ENCODE measurements at places on chromosomes 11 and 22.

DNA sequence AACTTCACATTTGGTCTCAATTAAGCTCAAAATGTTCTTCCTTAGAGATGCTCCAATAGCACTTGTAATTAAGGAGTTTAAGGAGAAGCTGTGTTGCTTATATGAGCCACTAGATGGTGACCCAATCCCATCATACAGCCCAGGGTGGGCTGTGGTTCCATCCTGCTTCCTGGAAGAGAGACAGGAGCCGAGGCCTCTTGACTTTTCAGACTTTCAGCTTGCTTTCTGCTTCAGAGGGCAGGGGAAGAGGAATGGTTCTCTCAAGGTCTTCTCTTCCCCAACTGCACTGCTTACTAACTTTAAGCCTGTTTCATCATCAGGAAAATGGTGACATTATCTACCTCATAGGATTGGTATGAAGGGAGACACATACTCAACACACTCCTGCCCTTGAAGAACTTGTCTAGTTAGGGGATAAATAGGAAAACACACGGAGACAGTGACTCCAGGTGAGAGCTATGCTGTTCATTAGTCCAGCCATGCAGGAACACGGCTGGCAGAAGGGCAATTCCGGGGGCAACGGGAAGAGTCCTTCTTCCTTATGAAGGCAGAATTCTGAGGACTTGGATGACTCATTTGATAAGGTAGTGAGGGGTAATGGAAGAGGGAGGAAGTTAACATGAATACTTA, 20.1 kb downstream of the TMEM218 start:
- peak; percentile 30 for DNase-seq

DNA sequence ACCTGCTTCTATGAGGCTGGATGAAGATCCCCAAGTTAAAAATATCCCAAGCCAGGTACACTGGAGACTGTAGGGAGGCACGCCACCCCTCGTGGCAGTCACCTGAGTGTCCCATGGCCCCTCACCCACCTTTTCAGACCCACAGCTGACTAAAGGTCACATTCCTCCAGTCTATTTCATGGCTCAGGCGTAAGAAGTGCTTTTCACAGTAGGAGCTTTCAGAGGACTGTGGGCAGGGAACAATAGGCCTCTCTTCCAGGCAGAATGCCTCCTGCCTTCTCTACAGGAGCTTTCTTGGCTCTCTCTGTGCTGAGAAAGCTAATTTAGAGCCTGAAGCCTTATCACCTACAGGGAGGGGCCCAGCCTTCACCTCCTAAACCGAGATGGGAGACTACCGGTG, 73.8 kb downstream of the C11orf58 start:
- DNase-seq, result no peak

DNA sequence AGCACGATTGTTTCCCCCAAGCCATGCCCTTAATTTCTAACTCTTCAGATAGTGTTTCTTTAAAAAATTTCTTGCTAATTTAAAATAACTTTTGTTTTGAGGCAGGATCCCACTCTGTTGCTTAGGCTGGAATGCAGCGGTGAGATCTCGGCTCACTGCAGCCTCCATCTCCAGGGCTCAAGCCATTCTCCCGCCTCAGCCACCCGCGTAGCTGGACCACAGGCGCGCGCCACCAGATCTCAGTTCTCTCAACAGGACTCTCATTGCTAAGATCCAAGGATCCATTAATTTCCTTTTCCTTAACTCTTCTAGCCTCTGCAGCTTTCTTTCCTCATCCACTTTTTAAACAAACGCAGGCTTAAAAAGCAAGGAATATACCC, 327 bp upstream of the MED17 start:
- no peak for DNase-seq

DNA sequence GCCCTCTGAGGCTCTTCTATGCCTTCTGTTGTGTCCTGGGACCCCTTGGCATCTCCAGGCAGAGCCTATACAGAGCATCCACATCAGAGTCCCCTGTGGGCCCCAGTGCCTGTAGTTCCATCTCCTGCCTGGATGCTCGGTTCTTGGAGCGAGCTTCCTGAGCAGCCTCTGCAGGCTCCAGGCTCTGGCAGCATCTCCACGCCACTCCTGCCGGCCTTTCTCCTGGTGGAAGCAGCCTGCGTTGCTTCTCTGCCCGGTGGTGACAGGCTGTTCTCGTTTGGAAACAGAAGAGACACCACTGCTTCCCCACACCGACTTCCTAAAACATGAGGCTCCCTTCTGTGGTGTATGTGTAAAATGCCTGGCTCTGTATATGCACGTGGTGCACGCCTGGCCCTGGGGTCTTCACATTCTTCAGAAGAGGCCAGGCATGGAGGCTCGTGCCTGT, 52.8 kb downstream of the BCR start:
- peak; percentile 32 for DNase-seq

- no peak for DNase-seq
Observed at GRCh38 chr11:120807414-120808150, 216.3 kb upstream of the TBCEL start.

GRCh38 chr22:33051960-33052839, 6.0 kb downstream of the SYN3 start:
- no peak for DNase-seq

- no peak for DNase-seq
Observed at GRCh38 chr22:49627217-49628181, 200.2 kb downstream of the BRD1 start.

- DNase-seq, result no peak
Observed at GRCh38 chr11:76269247-76269646, 62.9 kb upstream of the WNT11 start.

DNA sequence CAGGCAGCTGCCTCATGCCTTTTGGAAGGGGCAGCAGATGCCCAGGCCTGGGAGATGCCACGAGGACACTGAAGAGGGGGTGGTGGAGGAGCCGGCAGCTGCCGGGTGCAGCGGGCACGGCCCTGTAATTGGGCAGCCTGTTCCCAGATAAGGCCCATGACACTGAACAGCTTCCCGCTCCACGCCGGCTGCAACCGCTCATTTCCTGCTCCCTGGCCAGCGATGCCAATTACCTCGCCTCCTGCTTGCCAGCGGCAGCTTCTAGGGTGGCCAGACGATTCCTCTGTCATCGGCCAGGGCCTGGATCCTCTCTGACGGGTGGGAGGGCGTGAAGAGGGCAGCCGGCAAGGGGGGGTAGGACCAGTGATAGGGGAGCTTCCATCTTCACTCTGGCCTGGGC, 22.8 kb downstream of the FLRT1 start:
- peak; percentile 28 for DNase-seq

- no peak for DNase-seq
Observed at GRCh38 chr11:133678191-133678590, 145.9 kb upstream of the OPCML start.

GRCh38 chr11:120649316-120649715, 137.8 kb downstream of the GRIK4 start:
- DNase-seq, result no peak

DNA sequence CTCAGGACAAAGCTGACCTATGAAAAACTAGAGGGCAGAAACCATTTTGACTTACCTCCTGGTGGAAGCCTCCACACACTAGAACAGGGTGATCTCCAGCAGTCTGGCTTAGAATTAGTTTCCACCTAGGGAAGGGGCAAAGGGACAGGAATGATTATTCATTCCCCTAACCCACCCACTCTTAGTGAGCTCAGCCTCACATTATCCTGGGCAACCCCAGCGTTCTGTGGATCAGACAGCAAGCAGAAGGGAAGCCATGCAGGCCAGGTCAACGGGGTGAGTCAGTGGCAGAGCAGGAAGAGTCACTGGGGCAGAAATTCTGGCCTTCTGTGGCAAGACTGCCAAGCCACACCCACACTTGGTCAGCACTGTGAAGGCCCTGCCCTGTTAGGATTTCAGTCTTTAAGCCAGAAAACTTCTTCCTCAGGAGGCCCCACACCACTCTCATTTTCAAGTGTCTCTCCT, 10.5 kb downstream of the NUMA1 start:
- DNase-seq, result no peak

- DNase-seq, result peak; percentile 23
Observed at GRCh38 chr22:26330971-26331625, 98.0 kb upstream of the ASPHD2 start.

GRCh38 chr11:122330279-122330965, 214.4 kb upstream of the BLID start:
- DNase-seq, result no peak

GRCh38 chr11:113497066-113497910, 22.1 kb upstream of the DRD2 start:
- no peak for DNase-seq

DNA sequence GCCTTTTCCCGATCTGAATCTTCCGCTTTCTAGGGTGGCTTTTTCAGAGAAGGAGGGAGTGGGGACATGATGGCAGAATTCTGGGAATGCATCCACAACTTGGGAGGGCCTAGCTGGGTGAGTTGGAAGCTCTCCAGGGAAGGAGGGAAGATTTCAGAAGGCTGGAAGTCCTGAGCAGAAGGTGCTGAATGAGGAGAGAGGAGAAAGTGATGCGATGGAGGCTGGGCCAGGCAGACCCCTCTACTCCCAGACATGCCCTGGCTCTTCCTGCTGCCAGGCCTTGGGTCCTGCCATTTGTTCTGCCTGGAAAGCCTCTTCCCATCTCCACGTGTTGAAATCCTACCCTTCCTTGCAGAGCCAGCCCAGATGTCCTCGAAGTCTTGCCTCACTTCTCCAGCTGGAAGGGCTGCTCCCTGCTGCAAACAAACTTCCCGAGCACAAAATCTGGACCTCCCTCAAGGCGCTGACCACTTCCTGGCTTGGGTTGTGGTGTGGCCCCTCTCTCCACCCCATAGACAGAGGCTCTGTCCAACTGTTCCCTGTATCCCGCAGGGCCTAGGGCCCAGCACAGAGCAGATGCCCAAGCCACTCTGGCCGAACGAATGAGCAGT, 16.8 kb downstream of the LRRC32 start:
- DNase-seq, result no peak

DNA sequence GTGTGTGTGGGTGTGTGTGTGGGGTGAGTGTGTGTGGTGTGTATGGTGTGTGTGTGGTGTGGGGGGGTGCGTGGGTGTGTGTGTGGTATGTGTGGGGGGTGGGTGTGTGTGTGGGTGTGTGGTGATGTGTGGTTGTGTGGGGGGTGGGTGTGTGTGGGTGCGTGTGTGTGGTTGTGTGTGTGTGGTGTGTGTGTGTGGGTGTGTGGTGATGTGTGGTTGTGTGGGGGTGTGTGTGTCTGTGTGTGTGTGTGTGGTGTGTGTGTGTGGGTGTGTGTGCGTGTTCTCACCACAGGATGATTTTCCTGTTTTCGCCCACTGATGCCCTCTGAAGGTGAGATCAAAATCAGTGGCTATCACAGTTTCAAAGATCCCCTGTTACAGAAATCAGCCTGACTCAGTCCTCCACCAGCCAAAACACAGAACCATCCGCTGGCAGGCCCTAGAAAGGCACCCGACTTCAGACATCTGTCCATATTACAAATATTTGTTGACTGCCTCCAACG, 24.7 kb downstream of the CPT1A start:
- DNase-seq, result no peak

- DNase-seq, result no peak
Observed at GRCh38 chr11:83070044-83070701, 1.5 kb downstream of the RAB30 start.

GRCh38 chr11:93005239-93005638, 35.8 kb downstream of the MTNR1B start:
- no peak for DNase-seq

DNA sequence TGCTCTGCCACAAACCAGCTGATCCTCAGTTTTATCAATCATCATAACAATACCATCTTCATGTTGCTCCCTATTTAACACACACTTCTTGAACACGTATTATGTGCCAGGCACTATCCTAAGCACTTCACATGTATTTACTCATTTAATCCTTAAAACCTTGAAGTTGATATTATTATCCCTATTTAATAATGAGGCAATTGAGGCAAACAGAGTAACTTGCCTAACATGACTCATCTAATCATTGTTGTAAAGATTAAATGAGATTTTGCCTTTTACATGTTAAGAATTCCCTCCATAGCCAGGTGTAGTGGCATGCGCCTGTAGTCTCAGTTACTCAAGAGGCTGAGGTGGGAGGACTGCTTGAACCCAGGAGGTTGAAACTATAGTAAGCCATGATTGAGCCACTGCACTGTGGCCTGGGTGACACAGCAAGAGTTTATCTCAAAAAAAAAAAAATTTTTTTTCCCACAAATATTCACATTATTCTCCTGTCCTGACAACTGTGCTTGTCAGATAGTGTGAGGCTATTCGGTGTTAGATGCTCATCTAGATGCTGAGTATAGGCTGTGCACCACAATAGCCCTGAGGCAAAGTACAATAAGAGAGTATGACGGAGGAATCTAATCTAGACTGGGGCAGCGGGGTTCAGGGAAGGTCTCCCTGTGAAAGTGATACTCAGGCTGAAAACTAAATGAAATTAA, 13.4 kb downstream of the CKAP5 start:
- no peak for DNase-seq

DNA sequence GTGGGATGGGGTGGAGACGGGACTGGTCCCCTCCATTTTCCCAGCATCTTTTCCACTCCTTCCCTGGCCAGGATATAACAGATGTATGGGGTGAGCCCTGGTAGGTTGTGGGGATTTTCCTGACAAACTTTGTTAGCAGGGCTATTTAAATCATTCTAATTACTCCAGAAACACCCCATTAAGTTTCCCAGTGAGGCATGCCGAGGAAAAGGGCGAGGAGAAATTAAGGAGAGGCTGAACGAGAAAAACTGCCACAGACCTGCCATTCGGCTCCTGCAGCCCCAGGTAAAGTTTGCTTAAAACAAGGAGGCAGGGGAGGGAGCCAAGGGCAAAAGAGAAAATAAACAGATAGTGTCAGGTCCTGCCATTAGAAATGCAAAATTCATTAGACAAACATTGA, 428.2 kb downstream of the BUD13 start:
- DNase-seq, result no peak

DNA sequence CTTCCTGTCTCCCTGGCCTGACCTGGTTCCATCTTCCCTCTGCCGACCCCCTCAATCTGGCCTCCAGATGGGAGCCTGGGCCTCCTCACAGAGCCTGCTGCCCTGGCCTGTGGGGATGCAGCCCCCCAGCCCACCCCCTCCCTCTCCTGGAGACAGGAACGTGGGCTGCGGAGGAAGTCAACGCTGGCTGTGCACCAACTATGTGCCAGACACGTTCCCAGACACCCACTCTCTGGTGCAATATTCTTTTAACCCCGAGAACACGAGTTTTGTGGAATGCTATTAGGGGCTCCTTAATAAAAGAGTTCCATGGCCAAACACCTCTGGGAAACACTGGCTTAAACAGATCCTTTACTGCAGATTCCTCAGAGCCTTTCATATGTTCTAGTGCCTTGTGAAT, 15.9 kb downstream of the WNT11 start:
- no peak for DNase-seq

DNA sequence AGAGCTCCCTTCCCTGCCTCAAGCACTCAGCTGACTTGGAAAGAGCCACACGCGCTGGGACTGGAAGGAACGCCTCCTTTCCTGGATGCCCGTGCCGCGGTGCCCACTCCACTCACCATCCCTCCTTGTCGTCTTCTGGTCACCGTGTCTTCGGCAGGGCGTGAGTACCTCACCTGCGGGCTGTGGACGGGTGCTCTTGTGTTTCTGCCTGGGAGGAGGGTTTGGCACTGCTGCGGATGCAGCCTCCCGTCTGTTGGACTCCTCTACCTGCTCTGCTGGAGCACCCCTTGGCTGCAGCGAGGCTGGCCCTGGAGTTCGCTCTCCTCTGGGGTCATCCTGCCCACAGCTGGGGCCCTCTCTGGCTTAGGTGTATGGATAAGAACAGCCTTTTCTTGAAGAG, 612.7 kb downstream of the BRD1 start:
- no peak for DNase-seq

GRCh38 chr11:93089474-93090102, 108.2 kb downstream of the SLC36A4 start:
- no peak for DNase-seq

GRCh38 chr11:6812390-6813005, 13.0 kb upstream of the OR6A2 start:
- no peak for DNase-seq

Measured in cerebellar nuclear complex (tissue), 1 donor.